NCI-H774 (cell line): ENCODE measurements at places on chromosomes 12 and 14.

DNA sequence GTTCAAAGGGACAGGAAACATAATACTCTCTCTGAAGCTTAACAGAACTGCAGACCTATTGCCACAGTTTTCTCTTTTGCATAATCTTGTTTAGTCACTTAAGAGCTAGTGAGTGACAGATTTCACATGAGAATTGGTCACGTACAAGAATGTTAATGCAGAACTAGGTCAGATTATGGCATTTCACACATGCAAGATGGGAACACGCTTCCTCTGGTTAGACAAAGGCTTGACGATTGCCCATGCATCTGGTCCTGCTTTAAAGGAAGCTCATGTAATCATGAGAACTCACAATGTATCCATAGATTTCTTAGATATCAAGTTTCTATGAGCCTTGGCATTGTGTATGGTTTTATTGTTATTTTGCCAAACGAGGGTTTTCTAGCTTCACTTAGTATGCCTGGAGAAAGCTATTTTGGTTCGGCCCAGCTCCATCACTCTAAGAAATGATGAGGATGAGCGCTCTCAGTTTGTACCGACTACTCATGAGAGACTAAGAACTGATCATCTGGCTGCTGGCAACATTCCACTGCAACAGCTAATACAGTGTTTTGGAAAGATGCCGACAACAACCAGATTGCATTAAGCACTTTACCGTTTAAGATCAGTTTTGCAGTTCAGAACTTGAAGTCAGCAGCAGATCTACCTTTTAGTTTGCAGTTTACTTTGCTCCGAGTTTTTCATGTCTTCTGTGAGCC lies 380.0 kb downstream of the DIO2 start:
- no peak for DNase-seq

DNA sequence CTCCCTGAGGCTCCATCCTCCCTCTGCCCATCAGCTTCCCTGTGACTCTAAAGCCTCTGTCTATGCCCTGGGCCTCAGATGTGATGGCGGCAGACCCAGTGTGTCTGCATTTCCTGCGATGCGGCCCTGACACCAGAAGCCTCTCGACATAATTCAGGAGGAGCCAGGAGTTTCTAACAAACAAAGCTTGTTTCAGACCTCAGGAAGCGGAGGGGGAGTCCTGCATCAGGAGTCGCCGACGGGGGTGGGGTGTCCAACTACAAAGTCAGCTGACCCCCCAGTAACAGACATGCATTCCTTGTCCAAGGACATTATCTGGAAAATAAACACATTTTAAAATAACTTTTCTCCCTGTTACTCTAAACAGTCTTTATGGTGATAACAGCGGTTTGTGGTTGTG lies 167.5 kb downstream of the DPF3 start:
- DNase-seq, result no peak

GRCh38 chr12:40632933-40633332 lies 59.3 kb upstream of the CNTN1 start:
- no peak for DNase-seq

DNA sequence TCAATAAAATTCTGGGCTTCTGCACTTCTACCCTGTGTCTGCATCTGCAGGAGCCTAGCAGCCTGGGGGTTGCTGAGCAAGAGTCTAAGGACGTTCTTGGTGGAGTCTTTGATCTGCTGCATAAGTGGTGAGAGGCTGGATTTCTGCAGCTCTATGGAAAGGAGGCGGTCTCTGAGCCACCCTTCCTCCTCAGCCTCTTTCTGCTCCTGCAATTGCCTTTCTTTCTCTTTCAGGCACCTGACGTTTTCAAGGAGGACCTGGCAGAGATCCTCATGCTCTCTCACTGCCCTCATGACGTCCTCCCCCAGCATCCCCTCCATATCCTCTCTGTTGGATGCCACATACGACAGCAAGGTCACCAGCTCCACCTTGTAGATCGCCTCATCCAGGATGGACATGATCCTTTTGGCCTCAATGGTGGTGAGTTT lies 13.6 kb upstream of the TPCN1 start:
- no peak for DNase-seq

- DNase-seq, result no peak
Measured at GRCh38 chr14:100837805-100838350, 12.0 kb downstream of the MEG3 start.

- no peak for DNase-seq
Measured at GRCh38 chr12:113577464-113578129, 105.9 kb upstream of the LHX5 start.

DNA sequence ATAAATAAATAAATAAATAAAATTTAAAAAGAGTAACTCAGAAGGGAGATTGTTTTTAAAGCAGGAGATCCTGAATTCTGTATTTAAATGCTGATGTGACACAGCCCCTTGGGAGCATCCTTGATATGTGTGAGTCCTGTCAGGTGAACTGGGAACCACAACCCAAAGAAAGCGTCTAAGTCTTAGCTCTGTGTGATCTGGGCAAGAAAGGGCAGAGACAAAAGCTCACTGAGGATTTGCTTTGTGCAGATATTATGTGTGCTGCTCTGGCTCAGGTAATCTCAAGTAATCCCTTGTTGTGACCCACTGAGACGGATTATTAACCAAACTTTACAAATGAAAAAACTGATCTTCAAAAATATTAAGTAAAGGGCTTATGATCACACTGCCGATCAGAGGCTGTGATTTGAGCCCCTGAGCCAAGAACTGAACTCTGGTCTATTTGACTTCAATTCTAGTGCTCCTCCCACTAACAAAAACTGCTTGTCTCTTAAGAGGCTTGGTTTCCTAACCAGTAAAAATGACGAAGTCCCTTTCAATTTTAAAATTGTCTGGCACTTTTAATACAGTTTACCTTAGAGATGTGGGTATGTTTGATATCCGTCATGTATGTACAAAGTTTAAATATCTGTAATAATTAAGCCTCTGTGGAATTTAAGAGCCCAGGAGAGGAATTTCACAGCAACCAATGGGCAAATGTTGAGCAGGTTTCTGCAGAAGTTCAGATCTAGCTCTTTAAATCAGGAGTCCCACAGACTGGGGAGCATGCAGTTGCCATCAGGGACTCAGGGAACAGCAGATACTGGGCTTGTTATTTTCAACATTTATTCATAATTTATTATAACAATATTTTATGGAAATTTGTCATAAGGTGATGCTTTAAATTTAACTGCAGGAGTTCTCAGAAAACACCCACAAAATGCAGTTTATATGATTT lies 46.1 kb downstream of the CPM start:
- no peak for DNase-seq
